ENCODE measurements at places on chromosomes 4 and X.
A peak's percentile ranks its signal among the peaks of the same experiment; 100 is the strongest.

GRCh38 chr4:122671919-122672490, 51.1 kb upstream of the IL21 start:
- DNase-seq: no peak

DNA sequence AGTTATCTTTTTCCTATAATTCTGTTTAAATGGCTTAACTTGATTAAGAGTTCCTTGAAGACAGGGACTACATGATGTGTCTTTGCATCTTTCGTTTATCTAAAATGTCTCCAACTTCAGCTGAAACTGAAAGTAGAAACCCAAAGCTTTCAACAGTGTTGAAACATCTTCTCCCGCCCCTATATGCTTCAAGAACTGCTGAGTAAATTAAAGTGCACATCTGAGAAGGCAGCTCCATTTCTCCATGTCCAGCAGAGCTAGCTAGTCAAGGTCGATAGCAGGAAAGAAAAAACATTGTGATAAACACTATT, 185.7 kb upstream of the TBL1X start:
- no peak for DNase-seq

GRCh38 chr4:123783921-123784320, 387.3 kb downstream of the SPRY1 start:
- DNase-seq: no peak

DNA sequence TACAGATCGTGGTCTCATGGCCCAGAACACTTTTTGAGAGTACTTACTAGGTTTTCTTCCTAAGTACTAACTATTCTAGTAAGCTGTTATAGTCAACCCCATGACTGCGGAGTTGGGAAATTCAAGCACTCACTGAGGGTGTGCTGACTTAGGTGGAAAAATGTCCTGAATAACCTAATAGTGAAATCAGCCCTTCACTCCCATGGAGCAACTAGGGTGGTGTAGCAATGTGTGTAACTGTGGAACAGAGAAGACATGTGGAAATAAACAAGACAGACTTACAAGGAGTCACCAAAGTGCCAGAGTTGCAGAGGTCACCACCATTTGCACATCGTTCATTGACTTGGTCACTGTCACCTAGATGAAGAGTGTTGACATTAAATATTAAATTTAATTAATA, 12.1 kb upstream of the VSIG4 start:
- no peak for DNase-seq

DNA sequence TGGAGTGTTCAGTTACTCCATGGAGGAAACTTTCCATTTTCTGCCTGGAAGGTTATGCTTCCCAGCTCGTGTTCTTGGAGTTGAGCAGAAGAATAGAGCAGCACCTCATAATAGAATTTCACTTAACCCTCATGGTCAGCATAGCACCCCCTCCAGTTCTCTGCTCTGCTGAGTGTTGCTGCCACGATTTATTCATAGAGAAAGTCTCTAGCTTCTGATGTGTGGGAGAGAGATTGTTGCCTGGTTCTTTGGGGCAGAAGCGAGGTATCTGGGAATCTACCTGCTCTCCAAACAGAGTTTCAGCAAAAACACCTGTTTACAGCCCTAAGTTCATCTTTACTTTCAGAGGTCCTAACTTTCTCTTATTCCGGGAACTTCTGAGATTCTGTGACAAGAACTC, 3.9 kb upstream of the DTHD1 start:
- no peak for DNase-seq

GRCh38 chr4:183783991-183784553, 121.0 kb upstream of the STOX2 start:
- DNase-seq: no peak

DNA sequence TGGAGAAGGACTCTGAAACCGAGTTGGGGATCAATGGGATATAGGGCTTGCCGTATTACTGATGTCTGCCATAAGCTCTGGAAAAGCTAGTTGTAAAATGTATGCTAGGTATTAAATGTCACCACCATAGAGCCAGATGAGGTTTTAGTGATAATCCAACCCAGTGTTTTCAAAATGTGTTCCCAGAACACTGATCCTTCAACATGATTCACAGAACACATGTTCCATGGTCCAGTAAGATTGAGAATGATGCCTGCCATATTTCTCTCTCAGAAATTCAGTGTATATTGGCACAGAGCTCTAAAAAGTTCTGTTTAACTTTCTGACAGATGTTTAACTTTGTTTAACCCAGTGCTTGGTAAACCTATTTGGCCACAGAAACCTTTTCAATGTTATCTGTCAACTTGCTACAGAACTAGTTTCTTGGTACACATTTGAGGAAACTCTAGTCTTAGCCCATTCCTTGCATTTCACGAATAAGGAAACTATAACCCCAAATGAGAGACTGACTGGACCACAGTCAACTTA, 160.2 kb downstream of the PALLD start:
- DNase-seq: no peak

GRCh38 chr4:86544310-86544966, 49.7 kb upstream of the PTPN13 start:
- peak; percentile 30 for DNase-seq

GRCh38 chr4:176883108-176883550, 90.4 kb upstream of the VEGFC start:
- DNase-seq: no peak

DNA sequence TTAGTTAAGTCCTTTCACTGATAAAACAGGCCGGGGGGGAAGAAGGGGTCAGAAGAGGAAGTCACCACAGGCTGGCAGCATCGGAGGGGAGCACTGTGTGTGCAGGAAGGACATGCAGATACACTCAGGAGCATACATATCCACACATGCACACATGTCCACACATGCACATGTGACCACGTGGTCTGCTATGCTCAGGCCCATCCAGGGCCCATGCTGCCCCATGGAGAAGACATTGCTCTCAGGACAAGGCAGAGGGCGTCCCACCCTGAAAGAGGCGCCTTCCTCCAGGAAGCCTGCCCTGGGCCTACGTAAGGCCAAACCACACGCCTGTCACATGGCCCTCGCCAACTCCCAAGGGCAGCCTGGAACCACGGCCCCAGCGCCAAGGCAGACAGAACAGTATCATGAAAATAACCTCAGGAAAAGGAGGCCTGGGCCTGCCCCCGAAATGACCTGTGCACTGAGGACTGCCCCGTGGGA, 15.8 kb downstream of the WDR1 start:
- DNase-seq: peak; percentile 36

DNA sequence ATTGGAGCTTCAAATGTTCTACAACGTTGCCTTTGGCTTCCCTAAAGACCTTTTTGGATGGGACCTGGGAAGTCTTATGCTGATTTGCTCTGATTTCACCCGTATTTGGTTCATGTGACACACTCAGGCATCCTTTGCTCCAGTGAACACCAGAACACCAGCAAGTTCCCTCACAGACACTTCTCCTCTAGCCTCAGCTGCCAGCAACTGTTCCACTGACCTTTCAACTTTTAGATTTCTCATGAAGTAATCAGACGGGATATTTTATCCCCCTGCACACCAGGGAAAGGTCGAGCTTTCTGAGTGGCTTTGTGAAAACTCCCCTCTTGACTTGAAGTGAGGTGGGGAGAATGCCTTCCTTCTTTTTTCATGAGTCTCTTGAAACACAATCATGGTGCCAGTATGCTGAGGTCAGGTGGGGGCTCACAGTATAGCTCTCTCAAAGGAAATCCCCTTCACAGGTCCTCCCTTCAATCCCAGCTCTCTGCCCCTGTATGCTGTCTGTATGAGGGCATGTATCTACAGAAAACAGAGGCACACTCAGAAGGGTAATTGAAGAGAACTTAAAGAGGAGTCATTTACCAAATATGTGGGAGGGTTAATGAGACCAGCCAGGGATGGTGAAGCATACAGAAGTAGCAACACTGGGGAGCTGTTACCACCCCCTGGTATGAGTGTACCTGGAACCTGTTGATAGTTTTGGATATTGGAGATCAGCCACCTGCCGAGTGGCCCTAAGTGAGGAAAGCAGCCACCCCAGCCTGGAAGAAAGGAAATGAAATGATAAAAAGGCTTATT, 62.7 kb downstream of the FGFBP1 start:
- DNase-seq: no peak

- no peak for DNase-seq
These were observed 176.0 kb downstream of the BMPR1B start for GRCh38 chr4:94933799-94934198.

GRCh38 chrX:149877636-149878035, 3.3 kb upstream of the MAGEA8 start:
- DNase-seq: no peak

DNA sequence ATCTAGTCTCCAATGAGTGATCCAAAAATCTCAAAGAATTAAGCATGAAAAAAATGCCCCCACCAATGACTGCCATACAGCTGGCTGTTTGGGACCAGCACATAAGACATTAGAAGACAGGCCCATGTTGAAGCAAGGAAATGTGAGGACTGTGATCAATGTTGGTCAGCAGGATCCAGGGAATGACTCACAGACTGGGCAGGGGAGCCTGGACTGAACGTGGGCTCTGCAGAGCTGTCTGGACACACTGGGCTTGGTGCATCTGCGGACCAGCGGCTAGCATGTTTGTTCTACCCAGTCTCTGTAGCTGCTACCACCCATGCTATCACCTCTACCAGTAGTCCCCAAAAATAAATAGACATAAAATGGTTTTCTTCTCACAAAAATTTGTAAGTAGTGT, 108.6 kb downstream of the PALLD start:
- no peak for DNase-seq

DNA sequence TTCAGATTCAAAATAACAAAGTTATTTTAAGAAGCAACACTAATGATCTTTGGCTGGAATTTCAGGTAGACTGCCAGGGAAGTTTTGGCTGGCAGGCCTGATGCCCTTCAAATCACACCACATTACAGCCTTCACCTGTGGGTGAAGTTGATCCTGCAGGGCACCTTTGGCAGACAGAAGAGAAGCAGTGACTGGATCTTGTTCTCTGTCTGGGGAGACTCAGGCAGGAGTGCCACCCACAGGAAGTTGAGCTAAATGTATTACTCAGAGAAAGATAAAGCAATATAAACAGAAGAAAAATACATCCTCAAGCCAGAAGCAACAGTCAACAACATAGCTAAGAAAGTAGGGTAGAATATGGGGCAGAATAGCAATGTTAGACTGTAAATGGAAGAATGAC, 12.8 kb upstream of the CFAP299 start:
- no peak for DNase-seq

DNA sequence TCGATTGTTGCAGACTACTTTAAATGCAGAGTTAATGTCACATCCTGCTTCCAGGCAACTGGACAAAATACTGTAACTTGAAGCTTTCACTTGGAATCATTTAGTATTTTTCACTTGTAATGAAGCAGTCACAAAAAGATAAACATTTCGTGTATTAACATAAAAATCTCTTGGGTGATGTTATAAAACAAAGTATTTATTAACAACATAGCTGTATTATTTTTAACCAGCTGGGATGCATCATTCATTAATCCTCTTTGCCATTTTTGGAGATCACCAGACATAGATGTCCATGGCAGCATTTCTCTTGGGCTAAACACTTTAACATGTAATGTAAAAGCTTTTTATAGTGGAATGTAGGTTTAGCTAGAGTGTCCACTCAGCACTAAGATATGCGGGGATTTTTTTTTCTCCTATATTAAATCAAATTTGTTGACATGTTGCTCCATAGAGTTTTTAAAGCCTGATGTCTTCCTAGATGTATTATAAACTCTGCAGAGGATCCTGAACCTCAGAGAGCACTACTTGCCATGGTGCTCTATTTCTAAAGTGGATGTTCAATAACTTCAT, 193.7 kb upstream of the SPANXN4 start:
- DNase-seq: no peak

GRCh38 chrX:7347465-7347864, 199.5 kb upstream of the PUDP start:
- no peak for DNase-seq

- DNase-seq: peak; percentile 62
These were observed 2.3 kb downstream of the MAML3 start for GRCh38 chr4:140151699-140152012.

DNA sequence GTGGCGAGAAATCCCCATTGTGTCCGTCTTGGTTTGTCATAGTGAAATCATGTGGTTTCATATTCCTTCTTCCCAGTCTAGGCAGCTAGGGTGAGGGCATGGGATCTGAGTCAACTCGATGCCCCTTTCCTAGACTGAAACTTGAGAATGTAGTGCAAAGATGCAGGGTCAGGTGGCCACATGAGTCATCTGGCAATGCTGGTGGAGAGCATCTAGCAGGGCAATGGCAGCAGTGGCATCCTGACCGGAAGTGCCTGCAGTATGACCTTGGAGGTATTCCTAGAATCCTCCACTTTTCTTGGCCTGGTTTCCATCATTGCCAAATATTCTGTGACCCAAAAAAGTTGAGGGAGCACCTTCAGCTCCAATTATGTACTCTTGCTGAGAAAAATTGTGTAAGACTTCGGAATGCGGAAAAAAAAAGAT, 39.1 kb upstream of the TMEM184C start:
- DNase-seq: no peak

DNA sequence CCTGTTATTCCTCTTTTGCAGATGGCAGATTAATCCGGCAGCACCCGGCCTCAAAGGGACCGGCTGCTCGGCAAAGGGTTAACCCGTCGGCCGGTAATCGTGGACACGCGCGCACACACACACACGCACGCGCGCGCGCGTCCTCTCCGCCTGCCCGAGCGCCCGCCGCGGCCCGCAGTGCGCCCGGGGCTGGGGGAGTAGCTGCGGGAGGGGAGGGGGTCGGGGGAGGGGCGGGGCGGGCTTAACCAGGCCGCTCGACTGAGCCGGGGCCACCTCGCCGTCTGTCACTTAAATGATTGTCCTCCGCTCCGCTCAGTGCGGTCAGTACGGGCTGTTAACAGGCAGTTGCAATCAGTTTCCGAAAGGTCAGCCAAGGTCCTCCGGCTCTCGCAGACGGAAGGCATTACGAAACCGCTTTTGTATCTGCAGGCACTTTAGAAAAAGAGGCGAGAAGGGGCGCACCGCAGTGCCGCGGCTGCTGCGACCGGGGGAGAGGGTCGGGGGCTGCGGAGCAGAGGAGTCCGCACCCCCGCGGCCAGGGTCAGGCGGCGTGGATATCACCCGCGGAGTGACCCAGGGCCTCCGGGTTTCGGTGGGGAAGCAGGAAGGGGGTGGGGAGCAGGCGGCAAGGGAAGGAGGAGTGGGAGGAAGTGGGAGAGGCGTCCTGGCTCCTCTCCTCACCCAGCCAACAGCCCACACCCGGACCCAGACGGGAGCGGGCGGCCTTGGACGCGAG, 57.3 kb upstream of the BCOR start:
- DNase-seq: no peak

Measured in CD4-positive, alpha-beta T cell treated with Interleukin-6 at 100 ng/mL for 8 hours (primary cell).